Activated CD4-positive, alpha-beta T cell treated with anti-CD3 and anti-CD28 coated beads for 1 hour (primary cell): ENCODE measurements at places on chromosomes 1 and 21.

GRCh38 chr1:24481843-24482610 is 20.6 kb upstream of the RCAN3 start:
- no peak for DNase-seq

DNA sequence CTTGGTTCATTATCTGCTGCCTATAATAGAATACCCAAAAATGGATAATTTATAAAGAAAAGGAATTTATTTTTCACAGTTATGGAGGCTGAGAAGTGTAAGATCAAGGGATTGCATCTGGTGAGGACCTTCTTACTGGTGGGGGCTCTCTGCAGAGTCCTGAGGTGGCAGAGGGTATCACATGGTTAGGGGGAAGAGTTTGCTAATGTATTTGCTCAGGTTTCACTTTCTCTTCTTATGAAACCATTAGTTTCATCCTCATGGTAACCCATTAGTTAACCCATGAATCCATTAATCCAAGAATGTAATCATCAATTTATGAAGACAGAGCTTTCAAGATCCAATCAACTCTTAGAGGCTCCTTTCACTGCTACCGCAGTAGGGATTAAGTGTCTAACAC is 120.6 kb downstream of the DNM3 start:
- DNase-seq, result no peak

DNA sequence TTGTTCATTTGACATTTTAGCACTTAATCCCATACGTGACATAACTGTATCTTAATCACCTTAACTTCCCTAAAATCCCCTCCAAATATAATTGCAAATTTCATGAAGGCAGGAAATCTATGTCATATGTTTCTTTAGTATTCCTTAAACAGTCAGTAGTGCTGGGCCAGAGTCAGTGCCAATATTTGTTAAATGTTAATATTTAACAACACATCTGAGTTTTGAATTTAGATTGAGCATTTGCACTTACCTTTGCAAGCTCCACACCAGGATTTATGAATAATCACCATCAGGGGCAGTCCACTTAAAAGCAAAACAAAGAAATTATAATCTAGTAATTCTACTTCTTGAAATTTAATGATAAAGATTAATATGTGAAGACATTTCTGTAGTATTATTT is 5.3 kb downstream of the KTI12 start:
- DNase-seq, result no peak

DNA sequence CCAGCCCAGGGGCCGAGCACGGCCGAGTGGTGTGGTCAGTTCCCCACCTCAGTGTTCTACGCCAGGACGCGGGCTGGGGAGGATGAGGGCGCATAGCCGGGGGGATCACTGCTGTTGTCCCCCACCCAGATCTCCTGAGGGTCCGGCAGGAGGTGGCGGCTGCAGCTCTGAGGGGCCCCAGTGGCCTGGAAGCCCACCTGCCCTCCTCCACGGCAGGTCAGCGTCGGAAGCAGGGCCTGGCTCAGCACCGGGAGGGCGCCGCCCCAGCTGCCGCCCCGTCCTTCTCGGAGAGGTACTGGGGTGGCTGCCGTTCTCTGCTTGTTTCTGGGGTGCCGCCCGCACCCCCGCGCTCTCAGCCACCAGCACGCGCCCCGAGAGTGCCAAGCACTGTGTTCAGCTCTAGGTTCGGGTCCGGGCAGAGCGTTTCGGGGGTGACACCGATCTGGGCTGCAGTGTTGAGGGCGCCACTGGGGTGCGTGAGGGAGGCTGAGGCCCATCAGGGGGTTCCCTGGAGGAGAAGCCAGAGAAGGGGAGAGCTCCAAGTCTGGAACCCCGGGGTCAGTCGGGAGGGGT is 17.4 kb downstream of the SAMD11 start:
- no peak for DNase-seq

DNA sequence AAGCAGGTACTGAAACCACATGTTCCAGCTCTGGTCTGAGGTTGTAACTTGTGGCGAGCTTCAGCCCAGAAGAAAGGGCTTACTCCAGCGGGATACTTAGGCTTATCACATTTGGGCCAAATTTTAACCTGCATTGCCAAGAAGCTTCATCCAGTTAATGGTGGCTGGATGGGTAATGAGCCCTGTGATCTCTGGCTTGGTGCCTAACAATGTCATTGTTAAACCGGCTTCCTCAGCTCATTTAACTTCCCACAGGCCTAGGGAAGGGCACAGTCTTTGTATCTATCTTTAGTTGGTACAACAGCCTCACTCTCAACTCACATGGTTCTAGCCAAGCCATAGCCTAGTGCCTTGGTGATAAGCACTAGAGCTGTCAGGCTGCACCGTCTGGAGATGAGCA is 43.6 kb upstream of the CCDC190 start:
- no peak for DNase-seq

DNA sequence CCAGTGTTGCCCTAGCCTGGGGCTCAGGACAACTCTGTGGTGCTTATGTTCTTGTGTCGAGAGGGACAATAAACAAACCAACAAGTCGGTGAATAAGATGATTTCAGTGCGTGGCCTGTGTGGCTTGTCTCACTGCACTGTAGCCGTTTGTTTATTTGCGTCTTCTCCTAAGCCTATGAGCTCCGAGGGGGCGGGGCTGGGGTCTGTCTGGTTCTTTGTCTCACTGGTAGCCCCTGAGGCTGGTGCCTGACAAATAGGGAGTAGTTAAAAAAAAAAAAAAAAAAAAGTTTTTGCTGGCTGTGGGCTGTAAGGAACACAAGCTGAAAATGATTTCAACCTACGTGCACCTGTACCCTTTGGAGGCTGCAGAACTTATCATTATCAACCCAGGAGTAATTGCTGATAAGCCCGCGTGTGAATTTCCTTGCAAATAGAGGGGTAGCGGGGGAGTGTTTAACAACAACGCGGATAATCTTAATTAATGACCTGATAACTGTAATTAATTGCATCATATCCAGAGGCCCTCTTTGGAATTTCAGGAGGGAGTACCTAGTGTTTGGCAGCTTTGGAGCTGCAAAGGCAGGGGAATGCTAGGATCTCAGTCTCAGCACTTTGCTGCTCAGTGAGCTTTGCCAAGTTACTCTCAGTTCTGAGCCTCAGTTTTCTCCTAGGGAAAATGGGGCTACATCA is 925 bp upstream of the ARHGEF10L start:
- no peak for DNase-seq

DNA sequence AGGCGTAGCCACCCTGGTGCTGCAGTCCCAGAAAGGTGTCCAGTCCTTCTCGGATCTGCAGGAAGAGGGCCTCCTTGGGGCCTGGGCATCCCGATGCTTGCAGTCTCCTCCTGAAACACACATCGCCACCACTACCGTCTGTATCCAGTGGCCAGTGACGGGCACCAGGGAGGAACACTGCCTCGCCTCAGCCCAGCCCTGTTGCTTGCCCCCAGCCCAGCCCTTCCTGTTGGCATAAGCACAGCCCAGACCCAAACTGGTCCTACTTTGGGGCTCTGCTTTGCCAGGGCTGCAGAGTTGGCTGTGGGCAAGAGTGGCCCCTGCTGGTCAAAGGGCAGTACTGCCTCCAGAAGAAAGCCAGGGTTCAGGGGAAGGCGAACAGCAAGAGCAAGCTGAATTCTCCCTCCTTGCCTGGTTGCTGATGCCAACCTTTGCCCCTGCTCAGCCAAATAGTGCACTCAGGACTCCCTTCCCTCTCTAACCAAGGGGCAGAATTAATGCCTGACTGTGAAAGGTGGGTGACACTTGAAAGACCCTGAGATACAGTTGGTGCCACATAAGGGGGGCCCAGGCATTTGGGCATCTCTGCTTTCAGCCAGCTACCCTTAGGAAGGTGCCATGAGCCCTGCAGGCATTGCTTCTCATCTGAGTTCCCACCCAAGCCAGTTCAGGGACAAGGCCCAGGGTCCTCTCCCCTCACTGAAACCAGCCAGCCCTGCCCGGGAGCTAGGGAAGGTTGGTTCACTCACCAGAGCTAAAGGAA is 11.1 kb upstream of the ARHGEF2 start:
- peak; percentile 71 for DNase-seq
